ENCODE measurements at places on chromosomes 6 and 20.

GRCh38 chr20:36847710-36848040 is 28.3 kb upstream of the TLDC2 start:
- no peak for DNase-seq

GRCh38 chr20:48722737-48723191 is 105.0 kb downstream of the PREX1 start:
- DNase-seq: no peak

DNA sequence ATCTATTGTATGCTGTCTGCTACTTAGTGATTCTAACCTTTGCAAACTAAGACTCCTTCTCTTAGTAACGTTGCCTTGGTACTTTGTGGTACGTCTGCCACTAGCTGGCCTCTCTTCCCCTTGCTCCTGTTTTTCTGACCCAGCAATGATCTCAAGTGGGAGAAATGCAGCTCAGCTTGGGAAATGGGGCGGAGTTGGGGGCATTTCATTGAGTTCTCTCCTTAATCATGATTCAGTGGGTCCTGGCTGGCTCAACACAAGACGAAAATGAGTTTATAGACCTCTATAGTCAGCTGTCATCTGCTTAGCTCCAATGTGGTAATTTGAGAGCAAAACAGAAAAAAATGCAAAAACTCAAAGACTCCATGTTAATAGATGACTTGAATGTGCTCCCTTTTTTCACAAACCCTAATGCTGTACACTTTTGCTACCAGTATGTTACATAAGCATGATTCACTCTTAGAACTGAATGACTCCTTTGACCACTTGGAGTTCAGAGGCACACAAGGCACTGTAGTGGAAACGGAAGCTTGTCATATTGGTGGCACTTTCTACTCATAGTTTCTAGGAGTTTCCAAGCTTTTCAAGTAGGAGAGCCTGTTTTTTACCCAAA is 55.3 kb upstream of the SOX4 start:
- no peak for DNase-seq

DNA sequence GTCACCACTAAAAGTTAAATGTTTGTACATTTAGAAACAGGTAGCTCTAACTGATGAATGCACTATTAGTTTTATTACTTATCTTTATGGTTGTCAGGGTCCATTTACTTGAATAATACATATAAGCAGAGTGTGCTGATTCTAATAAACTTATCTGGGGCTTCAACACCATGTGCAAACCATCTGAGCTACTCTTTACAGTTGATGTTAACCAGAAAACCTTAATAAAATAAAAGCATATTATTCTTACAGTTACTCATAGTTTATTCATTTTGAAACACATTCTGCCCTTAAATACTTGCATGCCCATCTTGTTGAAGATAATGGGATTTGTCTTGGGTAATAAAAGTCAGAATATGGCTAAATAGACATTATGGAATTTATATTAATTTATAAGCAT is 1042.2 kb downstream of the EPHA7 start:
- DNase-seq: no peak

GRCh38 chr6:142947714-142948480 is 2.9 kb upstream of the HIVEP2 start:
- DNase-seq: no peak

DNA sequence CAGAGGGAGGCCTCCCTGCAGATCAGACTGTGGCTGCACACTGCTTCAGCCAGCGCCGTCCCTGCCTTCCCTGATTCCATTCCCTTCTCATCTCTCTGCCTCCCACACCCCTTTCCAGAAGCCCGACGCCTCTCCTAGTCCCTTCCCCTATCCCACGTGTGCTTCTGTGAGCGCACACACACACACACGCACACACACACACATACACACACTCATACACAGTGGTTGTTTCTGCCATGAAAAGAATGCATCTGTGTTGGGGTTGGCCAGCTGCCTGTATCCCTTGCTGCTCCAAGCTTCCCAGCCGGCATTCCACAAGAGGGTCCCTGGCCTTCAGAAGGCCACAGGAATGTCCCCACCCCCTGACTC is 51.7 kb downstream of the MOCS1 start:
- no peak for DNase-seq

DNA sequence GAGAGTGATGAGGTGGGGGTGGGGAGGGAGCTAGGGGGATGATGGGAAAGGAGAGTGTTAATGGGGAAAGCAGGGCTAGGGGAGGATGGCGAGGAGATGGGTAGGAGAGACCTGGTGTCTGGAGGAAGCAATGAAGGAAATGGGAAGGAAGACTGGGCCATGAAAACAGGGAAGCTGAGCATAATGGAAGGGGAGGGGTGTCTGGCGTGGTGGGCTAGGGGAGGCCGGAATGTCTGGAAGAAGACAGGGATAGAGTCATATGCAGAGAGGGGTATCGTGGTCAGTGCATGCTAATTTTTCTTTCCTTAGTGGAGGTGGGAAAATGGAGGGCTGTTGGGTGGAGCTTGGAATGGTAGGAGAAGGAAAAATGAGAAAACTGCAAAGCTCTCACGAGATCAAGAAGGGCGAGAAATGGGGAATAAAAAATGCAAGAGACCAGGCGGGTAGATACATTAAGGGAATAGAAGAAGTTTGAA is 423 bp downstream of the KLHDC3 start:
- DNase-seq: no peak

DNA sequence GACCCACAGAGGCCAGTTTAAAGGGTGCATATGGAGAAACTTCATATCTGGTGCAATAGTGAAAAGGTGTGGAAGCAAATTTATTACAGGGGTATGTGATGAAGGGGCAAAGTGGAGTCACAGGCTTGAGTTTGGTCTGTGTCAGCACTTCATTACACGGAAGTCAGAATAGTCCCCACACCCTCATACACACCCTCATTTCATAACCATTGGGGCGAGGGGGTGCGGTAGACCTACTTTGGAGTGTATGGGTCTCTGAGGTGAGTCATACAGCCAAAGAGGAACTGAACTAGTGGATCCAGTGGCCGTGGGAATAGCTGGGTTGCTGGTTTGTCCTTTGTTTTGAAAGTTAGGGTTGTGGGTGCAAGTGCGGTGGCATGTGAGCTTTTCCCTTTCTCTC is 3.3 kb downstream of the TM9SF4 start:
- DNase-seq: no peak

DNA sequence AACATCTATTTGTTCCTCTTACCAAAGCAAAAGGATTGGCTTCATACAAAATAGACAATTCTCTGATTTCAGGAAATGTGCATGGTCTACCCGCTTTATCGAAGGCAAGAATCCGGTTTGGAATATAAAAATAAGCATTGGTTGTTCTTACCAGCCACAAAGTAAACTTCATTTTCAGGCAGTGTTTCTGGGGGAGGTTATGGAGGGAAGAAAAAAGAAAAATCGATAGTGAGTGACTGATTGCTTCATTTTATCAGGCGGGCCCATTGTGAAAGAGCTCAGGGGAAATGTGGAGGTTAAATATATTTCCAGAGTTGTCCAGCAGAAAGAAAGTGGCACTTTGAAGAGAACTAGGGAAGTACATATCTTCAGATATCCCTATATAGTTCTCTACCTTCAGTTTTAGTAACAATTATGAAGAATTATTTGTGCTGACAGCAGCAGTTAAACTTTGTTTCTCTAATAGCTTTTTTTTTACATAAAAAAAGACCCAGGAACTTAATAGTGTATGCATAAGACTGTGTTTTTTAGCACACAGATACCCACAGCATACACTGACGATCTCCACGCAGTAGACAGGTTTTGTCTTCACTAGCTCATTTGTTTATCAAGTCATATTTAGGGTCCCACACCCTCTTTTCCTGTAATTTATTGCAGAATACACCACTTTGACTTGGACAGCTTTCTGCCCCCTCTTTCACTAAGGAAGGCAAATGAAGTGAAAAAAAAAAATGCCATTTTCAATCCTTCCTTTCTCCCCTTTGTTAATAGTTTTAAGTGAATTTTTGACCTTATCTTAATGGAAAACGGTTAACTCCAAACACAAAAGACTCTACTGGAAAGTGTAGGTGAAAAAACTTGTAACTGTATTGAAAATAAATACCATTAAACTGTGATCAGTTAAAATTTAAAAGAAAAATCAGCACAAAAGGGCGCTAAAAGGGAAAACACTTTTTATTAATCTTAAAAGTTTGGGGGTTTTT is 2.9 kb downstream of the POU3F2 start:
- DNase-seq: no peak

- DNase-seq: no peak
These were observed 10.3 kb upstream of the PRSS16 start for GRCh38 chr6:27237089-27237803.

GRCh38 chr6:73285674-73286283 is 22.8 kb upstream of the KHDC1 start:
- DNase-seq: no peak

- peak; percentile 29 for DNase-seq
These were observed at the start of gene CLIC5 for GRCh38 chr6:46015119-46015968. Gene CLIC5, minus strand, starts transcription at chr6:46015860. Its CDS starts 318 bp downstream, at chr6:46015542.

GRCh38 chr6:30515944-30516753 is 26.8 kb downstream of the HLA-E start:
- peak; percentile 63 for DNase-seq

DNA sequence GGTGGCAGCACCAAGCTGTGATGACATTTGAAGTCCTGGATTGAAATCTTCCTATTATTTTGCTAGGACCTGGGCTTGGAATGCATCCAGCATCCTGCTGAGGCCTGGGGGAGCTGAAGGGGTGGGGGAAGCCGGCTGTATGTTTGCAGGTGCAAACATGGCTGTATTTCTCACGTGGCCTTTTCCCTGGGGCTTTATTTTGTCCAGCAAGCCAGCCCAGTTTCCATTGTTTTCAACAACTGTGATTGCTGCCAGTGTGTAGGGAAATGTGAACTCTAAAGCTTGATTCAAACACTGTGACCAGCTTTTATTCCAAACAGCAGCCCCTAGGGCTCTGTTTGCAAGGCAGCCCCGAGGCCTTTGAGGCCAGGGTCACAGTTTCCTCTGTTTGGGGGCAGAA is 683.0 kb downstream of the DHX35 start:
- no peak for DNase-seq

DNA sequence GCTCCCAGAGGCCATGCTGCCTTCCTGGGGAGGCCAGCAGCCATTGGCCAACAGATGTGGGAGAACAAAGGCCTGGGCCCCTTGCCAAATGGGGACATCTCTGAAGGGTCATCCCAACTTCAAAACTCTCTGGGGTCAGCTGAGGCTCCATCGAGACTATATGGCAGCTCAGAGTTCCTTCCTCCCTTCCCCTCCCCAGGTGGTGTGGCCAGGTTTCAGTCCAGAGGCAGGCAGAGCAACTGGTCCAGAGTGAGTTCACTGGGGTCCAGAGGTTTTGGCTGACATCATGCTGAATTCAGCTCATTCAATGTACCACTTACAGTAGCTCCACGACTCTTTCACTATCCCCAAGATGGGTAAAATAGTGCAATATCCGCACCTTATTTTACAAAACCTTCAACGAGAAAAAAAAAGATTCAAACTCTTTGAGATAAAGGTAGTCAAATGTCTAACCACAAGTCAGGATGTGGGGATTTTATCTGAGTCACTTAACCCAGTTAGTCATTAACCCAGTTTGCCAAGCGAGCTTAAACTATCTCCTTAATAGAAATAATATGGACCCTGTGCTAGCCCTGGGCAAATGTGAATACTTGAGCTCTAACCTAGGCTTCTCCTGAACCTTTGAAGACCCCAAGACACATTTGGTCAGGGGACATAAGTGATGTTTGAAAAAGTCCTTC is 108.4 kb upstream of the PLEKHG1 start:
- no peak for DNase-seq

DNA sequence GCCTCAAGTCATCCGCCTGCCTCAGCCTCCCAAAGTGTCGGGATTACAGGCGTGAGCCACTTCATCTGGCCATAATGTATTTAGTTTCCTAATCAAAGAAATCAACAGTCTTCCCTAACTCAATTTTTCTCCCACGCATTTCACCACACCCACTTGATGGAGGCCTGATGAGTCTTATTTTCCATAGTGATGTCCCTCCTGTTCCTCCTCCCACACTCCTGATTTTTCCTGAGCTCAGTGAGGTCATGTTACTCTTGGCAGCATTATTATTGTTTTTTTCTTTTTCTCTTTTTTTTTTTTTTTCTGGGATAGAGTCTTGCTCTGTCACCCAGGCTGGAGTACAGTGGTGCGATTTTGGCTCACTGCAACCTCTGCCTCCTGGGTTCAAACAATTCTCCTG is 8.9 kb downstream of the ABRACL start:
- no peak for DNase-seq

DNA sequence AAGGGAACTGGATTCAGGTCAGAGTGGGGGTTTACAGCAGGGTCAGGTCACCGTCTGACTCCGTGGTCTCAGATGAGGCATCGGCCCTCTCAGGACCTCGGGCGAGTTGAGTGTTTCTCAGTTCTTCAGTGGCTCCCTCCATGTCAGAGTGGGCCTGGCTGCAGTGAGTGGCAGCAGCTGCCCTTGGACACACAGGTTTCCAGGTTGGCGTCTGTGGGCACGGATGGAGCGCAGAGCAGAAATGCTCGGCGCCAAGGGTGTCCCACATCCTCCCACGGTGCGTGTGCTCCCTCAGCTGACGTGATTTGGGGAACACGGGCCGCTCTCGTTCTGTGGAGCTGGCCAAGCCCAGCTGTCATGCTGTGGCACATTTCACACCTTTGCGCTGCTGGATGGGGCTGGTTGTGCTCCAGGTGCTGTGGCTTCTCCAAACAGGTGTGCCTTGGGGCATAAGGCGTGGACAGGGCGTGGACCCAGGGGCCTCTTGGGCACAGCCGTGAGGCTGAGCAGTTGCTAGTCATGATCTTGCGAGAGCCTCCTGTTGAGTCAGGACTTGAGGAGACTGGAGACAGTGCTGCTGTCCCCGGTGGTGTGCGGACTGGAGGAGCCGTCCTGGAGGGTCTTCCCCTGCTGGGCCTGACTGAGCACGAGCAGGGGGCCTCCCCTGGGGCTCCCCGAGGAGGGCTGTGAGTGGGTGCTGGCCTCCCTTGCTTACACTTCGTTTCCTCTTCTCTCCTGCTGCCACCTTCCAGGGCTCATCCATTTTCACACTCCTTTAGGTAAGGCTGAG is 9.5 kb upstream of the DNAJC5 start:
- no peak for DNase-seq

DNA sequence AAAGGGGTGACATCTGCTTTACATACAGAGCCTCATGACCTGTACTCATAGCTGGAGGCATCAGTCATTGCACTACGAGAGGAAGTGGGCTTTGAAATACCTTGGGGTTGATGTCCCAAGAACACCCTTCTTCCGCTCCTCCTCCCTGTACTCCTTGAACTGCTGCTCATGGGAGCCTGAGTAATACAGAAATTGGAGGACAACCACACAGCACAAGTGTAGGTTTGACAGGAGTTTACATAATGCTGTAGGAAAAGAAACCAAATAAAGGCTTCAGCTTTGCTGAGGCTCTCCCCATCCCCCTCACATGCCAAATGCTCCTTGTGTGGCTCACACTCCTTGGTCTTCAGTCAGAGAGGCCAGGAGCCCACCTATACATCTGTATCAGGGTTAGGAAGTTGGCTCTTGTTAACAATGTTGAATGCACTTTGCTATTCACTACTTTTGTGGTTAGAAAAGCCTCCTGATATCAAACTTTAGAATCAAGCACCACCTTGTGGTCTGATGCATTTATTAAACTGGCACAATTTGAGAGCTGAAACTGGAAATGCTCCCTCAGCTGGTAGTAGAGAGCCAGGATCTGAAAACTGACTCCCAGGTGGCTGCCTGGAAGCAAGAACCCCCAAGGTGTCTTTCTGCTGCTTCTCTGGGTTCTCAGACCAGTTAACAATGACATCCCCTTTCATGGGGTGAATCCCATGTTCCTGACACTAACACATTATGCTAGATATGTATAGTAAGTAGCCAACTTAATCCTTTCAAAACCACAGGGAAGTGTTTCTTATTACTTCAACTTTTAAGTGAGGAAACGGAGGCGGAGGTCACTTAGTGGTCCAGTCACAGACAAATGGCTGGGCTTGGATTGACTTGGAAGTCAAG is 56.2 kb upstream of the EDN1 start:
- DNase-seq: peak; percentile 25
